Mammary epithelial cell (primary cell): ENCODE measurements at places on chromosomes 12 and 14. TPM values are rescaled to one million over a fixed set of nuclear protein-coding genes. Genes with fewer than 3 reads are reported as not detected.

The FIGNL2 gene
- total RNA-seq: not detected in 2 replicates

The MSRB3 gene
- total RNA-seq: 56.8 TPM

The CAPZA3 gene
- total RNA-seq: not detected in 2 replicates

The TMEM119 gene
- 1.0 TPM for total RNA-seq

GRCh38 chr14:99347561-99347960 is 75.6 kb upstream of the BCL11B start:
- DNase-seq: no peak

- DNase-seq: no peak
These were observed 3.5 kb downstream of the SLC35E3 start for GRCh38 chr12:68749443-68749842.

- DNase-seq: no peak
These were observed 294.3 kb downstream of the ALG10B start for GRCh38 chr12:38610808-38611350.

- peak; percentile 66 for DNase-seq
These were observed 1.4 kb upstream of the CCDC85C start for GRCh38 chr14:99605299-99605961.

DNA sequence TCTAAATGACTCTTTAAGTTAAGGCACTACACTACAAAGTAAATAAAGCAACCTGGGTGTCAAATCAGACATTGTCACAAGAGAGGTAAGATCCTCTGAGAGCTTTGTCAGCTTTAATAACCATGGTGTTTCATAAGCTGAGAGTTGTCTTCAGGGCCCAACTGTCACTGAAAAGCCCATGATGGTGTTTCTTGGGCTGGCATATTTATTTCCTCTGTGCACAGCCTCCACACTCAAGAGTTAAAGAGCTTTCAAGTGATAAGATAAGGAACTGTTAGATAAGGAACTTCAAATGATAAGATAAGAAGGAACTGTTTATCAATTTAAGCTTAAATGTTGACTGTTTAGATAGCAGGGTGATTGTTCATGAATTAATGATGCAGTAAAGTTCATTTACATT is 495.4 kb downstream of the TMEM117 start:
- DNase-seq: no peak

- DNase-seq: no peak
These were observed 43.7 kb downstream of the TRHDE start for GRCh38 chr12:72315858-72316257.

- no peak for DNase-seq
These were observed 550.1 kb downstream of the SLC6A15 start for GRCh38 chr12:84362552-84362897.

- DNase-seq: no peak
These were observed 83.5 kb downstream of the PTPRR start for GRCh38 chr12:70837026-70837425.

DNA sequence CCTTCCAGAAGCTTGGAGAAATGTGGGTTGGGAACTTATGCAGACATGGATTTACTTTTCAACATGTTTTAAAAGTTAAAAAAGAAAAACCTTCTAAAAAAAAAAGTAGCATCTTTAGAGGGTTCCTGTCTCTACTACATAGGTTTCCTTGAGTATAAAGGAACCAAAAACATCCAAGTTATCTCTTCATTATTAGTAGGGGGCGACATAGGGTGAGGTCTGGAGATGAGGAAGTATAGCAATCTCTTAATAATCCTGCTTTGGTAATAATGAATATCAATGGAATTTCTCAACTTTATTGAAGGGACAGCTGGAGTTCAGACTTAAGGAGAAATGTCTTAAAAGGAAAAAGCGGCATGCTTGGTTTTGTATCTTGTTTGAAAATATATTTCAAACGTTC is 6.5 kb upstream of the PLXNC1 start:
- DNase-seq: no peak
